ENCODE measurements at places on chromosomes 3 and 15. TPM values are rescaled to one million over a fixed set of nuclear protein-coding genes. Genes with fewer than 3 reads are reported as not detected.
A peak's percentile ranks its signal among the peaks of the same experiment; 100 is the strongest.

Gene TAMM41
- 11.1 TPM for total RNA-seq

Gene TM6SF1
- 3.6 TPM for total RNA-seq

GRCh38 chr3:12578742-12579141 is 21.9 kb downstream of the MKRN2 start:
- no peak for DNase-seq

DNA sequence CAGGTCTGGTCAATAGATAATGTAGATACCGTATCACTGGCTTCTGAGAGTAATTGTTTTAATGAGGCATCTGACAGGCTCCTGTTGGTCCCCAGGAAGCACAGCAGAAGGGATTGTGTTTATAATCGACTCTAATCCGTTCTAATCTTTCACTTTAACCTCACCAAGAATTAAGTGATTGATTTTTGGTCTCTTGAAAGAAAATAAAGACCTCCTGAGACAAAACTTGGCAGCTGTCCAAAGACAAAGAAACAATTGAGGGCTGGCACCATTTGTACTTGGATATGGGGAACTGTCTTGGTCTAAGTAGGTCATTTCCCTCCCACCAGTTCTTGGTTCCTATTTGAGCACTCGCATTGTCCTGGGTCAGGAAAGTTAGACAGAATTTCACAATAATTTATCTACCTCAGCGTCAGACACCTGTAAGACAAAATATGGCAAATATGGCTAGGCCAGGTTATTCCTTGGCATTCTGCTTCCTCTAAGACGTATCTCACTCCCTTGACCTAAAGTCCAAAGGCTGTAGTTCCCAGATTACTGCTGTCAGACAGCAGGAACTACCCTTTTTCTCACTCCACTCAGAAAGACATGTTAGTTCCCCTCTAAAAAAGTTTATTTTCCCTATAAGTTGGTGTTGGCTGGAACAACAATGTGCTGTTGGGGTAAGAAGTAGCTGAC is 22.7 kb upstream of the CD96 start:
- DNase-seq: no peak

- peak; percentile 11 for DNase-seq
Measured at GRCh38 chr15:79339588-79340314, 28.8 kb downstream of the TMED3 start.

Gene SEC22C
- total RNA-seq: 60.1 TPM

DNA sequence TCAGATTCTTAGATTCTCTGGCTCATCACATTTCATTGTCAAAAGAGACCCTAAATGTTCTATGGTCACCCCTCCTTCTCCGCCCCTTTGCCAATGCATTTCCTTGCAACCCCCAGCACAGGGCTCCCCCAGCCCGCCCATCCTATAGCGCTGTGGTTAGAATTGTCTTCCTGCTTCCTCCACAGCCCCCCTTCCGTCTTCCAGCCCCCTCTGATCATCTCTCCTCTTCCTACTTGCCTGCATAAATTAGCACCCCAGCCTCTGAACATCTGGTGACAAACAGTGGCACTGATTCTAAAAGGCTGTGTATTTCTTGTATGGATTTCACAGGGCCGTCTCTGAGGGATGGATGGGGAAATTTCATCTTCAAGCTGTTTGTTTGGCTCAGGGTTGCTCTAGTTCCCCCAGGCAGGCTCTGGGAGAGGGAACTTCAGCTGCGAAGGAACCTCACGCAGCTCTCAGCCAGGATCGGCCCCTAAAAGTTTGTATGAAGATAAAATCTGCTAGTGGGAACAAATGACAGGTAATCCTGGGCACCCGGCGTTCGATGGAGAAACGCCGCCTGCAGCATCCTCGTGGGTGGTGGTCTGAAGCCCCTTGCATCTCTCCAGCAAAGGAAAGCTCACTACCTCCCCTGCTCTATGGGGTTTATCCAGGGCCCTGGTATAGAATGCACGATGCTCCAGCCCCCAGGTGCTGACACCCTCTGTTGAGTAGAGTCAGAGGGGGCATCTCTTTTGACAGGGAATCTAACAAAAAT is 83.0 kb downstream of the WNT7A start:
- DNase-seq: no peak

- no peak for DNase-seq
Measured at GRCh38 chr3:136772709-136773108, 20.5 kb upstream of the STAG1 start.

DNA sequence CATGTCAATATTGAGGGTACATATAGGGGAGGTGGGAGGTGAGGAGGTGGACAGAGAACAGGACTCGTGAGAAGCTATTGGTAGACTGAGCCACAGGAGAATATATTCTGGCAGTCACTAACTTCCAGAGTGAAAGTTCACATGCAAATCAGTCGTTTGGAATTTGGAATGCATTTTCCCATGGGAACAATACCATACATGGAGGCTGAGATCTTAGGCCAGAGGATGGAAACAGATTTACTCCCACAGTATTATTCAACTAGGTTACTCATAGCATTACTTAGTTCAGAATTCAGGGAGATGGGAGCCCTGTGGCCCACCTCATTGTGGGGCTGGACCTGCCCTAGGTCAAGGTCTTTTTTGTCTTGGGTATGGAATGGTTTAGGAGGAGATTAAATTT is 36.4 kb upstream of the ABHD2 start:
- peak; percentile 7 for DNase-seq

DNA sequence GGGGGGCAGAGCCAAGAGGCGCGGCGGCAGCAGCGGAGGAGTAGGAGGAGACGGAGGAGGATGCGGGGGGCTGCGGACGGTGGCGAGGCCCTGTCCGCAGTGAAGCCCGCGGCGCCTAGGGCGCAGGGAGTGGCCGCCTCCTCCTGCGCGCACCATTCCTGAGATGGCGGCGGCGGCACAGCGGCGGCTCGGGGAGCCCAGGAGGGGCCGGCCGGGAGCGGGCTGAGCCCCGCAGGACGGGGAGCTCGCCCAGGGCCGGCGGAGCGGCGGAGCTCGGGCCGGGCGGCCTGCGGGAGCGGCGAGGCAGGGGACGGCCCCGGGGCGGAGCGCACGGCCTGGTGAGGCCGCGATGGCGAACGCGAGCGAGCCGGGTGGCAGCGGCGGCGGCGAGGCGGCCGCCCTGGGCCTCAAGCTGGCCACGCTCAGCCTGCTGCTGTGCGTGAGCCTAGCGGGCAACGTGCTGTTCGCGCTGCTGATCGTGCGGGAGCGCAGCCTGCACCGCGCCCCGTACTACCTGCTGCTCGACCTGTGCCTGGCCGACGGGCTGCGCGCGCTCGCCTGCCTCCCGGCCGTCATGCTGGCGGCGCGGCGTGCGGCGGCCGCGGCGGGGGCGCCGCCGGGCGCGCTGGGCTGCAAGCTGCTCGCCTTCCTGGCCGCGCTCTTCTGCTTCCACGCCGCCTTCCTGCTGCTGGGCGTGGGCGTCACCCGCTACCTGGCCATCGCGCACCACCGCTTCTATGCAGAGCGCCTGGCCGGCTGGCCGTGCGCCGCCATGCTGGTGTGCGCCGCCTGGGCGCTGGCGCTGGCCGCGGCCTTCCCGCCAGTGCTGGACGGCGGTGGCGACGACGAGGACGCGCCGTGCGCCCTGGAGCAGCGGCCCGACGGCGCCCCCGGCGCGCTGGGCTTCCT is at the start of gene GPR27:
GPR27 (plus strand) TSS at position 155 of the 909 bp plus-strand sequence; CDS start at position 350, 195 bp downstream.
- DNase-seq: peak; percentile 46

GRCh38 chr3:47865192-47865591 is 62.3 kb downstream of the DHX30 start:
- DNase-seq: no peak

DNA sequence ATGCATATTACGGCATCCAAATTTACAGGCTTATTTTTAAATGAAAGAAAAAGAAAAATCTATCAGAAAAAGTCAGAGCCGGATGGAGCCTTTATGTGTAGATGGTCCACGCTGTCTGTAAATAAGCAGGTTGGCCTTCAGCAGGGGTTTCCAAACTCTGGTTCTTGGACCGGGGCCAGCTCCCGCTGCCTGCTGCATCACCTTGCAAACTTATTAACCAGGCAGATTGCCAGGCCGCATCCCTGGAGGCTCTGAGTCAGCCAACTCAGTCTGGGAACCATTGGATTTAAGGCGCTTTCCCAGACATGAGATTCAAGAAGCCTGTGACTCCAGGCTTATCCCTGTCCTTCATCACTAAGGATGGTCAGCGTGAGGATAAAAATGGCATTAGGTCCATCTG is 212.4 kb downstream of the OPA1 start:
- peak; percentile 99 for DNase-seq

Gene GOLGA6L10
- total RNA-seq: 0.74 TPM

Gene FBXL2
- total RNA-seq: 2.6 TPM

Gene CACNA2D3
- total RNA-seq: 1.3 TPM

Gene FILIP1L
- 26.5 TPM for total RNA-seq

- no peak for DNase-seq
Measured at GRCh38 chr3:65015711-65016110, 327.9 kb upstream of the ADAMTS9 start.

Gene ZNF385D
- total RNA-seq: not detected
